ENCODE measurements at places on chromosomes 7 and 10. TPM values are rescaled to one million over a fixed set of nuclear protein-coding genes. Genes with fewer than 3 reads are reported as not detected.

- no peaks in the 10 kb centered on the region for H3K27me3 ChIP-seq
- no peak for DNase-seq
- H3K27ac ChIP-seq, result no peak overlapping the region
Measured at GRCh38 chr10:48509974-48510692, 94.7 kb downstream of the ARHGAP22 start.

DNA sequence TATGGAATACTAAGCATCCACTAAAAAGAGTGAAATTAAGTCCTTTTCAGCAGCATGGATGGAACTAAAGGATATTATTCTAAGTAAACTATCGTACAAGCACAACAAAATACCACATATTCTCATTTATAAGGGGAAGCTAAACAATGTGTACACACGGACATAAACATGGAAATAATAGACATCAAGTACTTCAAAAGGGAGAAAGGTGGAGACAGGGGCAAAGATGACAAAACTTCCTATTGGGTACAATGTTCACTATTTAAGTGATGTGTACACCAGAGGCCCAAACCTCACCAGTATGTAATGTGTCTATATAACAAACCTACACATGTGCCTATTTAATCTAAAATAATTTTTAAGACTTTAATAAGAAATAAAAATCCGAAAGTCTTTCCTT lies 2.2 kb upstream of the AKR1C4 start:
- H3K4me1 ChIP-seq, result no peaks in the 10 kb centered on the region
- H3K36me3 ChIP-seq, result no peaks in the 10 kb centered on the region
- H3K27ac ChIP-seq, result no peak overlapping the region

GRCh38 chr10:119509909-119510451 lies 32.5 kb downstream of the RGS10 start:
- H3K4me1 ChIP-seq, result no peaks in the 10 kb centered on the region
- H3K27ac ChIP-seq, result no peak overlapping the region
- no peak overlapping the region for H3K4me3 ChIP-seq
- H3K36me3 ChIP-seq, result no peaks in the 10 kb centered on the region
- no peak for DNase-seq

GRCh38 chr10:80613466-80614170 lies 75.9 kb downstream of the SH2D4B start:
- no peak overlapping the region for H3K4me3 ChIP-seq
- DNase-seq, result no peak
- no peaks in the 10 kb centered on the region for H3K27me3 ChIP-seq
- no peaks in the 10 kb centered on the region for H3K36me3 ChIP-seq
- no peaks in the 10 kb centered on the region for H3K4me1 ChIP-seq

GRCh38 chr7:146772601-146773000 lies 656.0 kb downstream of the CNTNAP2 start:
- H3K36me3 ChIP-seq, result no peaks in the 10 kb centered on the region
- H3K27me3 ChIP-seq, result no peaks in the 10 kb centered on the region
- no peak overlapping the region for H3K27ac ChIP-seq
- no peak overlapping the region for H3K4me3 ChIP-seq
- DNase-seq, result no peak

DNA sequence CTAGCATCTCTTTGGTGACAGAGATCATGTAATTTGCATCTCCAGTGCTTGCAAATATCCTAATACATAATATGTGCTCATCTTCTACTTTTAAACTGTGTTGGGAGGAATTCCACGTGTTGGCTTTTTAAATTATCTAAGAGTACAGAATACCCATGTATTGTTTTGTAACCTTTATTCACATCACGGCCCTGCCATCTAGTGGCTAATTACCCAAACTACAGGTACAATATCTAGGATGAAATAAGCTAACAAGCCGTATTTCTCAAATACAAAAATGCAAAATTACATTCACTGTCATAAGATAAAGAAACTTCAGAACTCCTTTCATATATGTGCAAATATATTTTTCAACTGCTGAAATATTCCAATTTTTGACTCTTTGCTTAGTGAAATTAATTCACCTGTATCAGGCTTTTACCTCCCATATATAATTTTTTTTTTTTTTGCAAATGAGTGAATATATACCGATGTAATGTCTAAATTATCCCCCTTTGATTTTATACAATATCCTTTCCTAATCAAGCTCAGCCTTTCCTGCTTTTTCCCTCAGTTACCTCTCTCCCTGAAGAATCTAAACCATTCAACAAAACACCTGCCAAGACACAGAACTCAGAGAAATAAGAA lies 30.3 kb upstream of the LSM8 start:
- H3K4me1 ChIP-seq, result no peaks in the 10 kb centered on the region
- H3K27me3 ChIP-seq, result no peaks in the 10 kb centered on the region
- no peaks in the 10 kb centered on the region for H3K36me3 ChIP-seq
- H3K27ac ChIP-seq, result no peak overlapping the region
- H3K4me3 ChIP-seq, result no peak overlapping the region

- H3K4me1 ChIP-seq, result peaks cover 9% of the 10 kb centered on the region
- no peak overlapping the region for H3K4me3 ChIP-seq
- no peak overlapping the region for H3K27ac ChIP-seq
- H3K27me3 ChIP-seq, result no peaks in the 10 kb centered on the region
- DNase-seq, result no peak
Measured at GRCh38 chr10:44906486-44906885, 4.7 kb upstream of the TMEM72 start.

DNA sequence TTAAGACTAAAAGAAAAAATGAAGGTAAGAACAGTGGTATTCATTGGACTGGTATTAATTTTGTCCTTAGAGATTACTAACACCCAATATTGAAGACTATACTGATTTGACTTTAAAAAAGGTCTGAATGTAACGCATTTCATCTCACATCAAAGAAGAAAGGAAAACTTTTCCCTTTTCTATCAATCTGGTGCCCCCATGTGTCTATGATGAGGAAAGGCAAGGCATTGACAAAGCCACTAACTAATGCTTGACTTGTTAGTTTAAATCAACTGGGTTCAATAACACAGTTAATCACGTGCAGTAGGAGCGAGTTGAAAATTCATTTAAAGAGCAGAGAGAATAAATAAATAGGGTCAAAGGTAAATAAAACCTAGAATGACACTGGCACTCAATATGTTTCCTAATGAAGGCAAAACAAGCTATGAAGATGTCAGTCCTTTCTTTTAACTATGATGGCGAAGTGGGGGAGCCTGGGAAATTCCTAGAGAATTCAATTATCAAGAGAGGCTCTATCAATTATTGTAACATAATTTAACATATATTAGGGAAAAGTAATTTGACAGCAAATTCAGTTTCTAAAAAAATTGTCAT lies 180.9 kb downstream of the ANK3 start:
- H3K27ac ChIP-seq, result no peak overlapping the region
- H3K4me3 ChIP-seq, result no peak overlapping the region
- no peaks in the 10 kb centered on the region for H3K4me1 ChIP-seq
- no peaks in the 10 kb centered on the region for H3K36me3 ChIP-seq
- no peaks in the 10 kb centered on the region for H3K27me3 ChIP-seq

DNA sequence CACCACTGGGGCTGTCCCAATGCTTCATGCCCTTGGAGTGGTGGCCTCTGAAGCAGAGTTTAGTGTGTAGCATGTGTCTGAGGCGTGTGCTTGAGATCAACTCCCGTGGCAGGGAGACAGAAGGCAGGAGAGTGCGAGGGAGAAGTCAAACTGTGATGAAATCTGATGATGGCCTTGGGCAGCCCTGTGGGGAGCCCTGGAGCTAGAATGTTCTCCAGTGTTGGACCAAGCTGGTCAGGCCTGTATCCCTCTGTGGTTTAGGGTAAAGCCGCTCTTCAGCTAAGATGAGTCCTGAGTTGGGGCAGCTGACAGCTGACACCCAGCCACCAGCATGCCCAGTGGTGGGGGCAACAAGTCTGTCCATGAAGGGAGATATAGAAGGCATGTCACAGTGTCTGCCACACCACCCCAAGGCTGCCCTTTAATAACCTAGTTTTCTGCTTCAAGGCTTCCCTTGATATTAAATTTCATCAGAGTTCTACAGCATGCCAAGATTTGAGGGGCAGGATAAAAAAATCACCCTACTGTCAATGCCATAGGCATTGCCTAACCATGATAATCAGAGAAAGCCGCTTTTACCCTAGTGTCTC lies 170.5 kb upstream of the SVIL start:
- DNase-seq, result no peak
- no peak overlapping the region for H3K4me3 ChIP-seq
- H3K27me3 ChIP-seq, result no peaks in the 10 kb centered on the region

SH3PXD2A gene
- total RNA-seq, result 90.7 TPM
